ENCODE measurements at places on chromosomes 1 and 21.

DNA sequence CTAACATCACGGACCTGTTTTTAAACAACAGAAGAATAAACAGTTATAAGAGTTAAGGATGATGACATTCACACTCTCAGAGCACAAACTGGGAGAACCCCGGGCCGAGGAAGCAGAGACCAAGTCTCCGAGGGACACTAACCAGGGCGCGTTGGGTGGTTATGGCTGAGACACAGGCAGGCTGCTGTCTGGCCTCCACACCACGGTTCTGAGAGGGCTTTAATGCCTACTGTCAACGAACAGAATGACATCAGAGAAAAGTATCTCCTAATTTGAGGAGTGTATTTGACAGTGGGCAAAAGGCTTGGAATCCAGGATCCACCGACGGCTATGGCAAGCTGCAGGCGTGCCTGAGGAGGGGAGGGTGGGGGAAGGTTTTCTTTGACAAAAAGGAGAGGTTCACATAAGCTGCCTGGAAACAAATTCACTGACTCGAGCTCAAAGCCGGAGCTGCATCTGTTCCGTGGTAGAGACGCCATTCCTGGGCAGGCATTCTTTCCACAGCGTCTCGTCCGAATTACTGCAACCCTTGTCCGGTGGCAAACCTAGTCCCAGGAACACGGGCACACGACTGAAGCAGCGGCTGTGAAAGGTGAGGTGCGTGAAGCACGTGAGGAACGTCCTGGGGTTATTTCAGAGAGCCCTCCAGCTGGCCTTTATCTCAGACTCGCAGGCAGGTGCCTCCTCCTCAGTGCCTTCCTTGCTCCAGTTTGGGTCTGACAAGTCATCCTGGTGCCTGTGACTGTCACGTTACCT lies 9.4 kb downstream of the POFUT2 start:
- no peak for DNase-seq

- no peak for DNase-seq
Observed at GRCh38 chr1:56385314-56385713, 194.0 kb downstream of the PLPP3 start.

DNA sequence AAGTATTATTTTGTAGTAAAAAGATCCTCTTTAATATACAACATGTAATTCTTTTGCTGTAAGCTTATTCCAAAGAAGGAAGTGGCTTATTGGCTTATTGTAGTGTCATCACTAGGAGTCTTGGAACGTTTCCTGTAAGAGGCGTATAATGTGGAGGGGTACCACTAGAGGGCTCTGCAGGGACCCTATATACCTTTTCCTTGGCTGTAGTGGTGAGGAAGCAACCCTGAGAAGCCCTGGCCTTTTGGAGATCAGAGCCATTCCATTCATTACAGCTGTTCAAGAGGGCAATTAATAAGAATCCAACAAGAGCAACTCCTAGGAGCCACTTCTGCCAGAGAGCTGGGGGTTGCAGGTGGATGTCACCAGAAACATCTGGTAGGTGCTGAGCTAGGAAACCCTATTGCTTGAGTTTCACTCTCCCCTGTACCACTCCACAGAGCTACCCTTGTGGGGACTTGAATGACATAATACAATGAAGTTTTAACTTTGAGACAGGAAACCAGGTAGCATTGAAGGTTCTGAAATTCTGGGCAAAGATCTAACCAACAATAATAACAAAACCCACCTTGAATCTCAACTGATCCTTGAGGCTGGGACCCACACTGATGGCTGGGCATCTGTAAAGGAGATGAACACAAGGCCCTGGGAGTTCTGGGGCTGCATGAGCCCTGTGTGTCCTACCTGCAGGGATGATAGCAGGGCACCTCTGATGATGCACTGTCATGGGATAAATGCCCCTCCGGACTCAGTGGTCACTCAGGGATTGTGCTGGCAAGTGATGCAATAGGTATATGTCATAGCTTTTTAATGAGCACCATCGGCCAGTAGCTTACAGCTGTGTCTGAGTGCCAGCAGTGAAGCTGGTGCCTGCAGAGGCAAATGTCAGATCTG lies 160.2 kb upstream of the COA6 start:
- peak; percentile 21 for DNase-seq

DNA sequence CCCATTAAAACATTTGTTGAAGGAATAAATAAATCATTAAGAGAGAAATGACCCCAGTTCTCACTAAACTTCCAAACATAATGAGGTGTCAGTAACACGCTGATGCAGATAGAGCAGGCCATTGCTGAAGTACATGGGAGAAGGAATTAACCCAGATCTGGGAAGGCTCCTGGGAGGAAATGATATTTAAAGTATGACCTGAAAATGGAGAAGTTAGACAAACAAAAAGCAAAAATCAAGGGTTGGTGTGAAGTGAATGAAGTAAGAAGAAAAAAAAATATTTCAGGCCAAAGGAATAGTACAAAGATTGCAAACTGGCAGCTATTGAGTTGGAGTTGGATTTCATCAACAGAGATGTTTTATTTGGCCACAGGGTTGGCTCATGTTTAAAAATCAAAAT lies 71.4 kb downstream of the RGS2 start:
- DNase-seq = no peak

DNA sequence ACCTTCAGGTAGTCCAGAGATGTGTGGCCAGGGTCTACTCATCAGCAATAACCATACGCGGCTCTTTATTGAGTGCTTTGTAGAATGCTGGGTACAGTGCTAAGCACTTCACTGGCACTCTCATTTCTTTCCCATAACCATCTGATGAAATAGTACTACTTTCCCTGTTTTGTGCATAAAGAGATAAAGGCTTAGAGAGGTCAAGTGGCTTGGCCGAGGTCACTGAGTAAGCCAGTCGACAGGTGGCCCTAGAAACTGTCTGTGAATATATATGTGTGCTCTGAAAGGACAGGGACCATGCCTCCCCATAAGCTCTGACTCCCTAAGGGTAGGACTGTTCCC lies 52.8 kb downstream of the NENF start:
- no peak for DNase-seq

DNA sequence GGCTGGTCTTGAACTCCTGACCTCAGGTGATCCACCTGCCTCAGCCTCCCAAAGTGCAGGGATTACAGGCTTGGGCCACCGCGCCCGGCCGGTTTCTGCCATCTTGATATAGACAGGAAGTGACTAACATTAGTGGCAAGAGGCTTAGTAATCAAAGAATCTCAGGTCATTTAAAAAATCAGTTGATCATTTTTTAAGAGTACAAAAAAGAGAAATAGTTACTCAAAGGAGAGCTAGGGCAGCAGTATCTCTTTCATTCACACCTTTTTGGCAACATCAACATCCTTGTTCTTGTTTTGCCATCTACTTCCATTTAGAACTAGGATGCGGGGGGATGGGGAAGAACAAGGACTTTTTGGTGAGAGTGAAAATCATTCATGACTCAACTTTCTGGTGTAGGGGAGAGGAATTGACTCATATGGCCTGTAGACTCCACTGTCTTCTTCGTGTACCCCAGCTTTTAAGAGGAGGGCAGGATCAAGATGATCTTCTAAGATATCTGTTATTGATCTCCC lies 8.8 kb downstream of the FCRLB start:
- no peak for DNase-seq

DNA sequence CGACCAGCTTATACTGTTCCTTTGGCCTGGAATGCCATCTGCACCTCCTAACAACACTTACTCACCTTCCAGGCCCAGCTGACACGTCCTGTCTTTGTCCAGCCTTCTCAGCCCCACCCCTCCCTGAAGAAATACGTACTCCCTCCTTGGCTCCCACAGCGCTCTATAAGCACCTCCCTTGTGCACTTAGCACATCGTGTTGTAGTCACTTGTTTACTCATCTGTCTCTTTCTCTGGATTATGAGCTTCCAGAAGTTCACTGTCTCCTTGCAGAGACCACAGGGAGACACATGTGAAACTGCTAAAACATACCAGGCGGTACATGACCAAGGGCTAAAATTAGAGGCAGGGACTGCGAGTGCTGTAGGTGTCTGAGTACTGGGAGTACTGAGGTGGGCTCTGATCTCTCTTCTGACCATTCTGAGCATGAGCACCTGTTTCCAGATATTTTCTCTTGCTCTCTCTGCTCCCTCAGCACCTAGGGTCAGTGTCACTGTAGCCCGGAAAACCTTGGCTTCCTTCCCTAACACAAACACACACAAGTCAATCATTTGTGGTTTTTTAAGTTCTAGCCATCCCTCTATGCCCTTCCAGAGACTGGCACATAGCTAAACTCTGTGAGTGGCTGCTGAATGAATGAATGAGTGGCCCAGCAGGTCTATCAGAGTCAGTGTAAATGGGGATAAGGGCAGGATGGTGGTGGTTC lies 5.1 kb downstream of the DCST1 start:
- DNase-seq = no peak

GRCh38 chr21:39980241-39980820 lies 113.1 kb downstream of the PCP4 start:
- DNase-seq = no peak

GRCh38 chr1:82485591-82486369 lies 685.0 kb downstream of the ADGRL2 start:
- no peak for DNase-seq

DNA sequence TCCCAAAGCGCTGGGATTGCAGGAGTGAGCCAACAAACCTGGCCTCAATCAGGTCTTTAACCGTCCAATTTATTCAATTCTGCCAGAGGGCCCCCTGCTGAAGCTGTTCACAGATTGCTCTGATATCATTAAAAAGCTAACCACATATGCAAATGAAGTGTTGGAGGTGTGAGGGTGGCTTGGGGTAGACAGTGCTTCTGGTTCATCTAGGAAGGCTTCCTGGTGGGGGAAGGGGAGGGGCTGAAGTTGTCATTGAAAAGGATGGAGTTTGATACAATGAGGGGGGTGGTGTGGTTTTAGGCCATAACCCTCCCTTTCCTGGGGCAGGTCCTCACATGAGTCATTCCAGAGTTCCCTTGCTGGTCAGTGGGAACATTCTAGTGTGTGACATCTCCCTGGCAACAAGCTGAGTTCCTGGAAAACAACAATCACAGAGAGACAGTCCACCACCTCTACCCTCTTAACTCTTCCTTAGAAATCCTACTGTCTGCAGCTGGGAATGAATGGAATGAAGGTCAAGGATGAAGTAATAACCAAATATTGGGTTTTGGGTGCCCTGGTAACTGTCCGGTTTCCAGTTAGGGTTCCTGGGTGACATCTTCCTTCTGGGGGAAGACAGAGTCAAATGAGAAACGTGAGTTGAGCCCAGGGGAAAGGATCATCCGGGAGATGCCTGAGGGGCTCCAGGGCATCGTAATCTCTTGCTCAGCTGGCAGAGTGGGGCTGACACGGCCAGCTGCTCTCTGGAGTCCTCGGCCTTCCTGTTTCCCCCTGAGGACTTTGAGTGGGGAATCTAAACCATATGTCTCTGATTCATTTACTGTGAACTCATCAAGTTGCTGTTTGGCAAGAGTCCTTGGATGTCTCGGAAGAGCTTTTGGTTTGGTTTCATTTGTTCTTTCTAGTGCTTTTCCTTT lies 32.2 kb downstream of the BATF3 start:
- DNase-seq = peak; percentile 20

- no peak for DNase-seq
Observed at GRCh38 chr1:66585002-66585401, 51.0 kb downstream of the SGIP1 start.
